CD4-positive, alpha-beta memory T cell (primary cell): ENCODE measurements at places on chromosomes 4 and X. TPM values are rescaled to one million over a fixed set of nuclear protein-coding genes. Genes with fewer than 3 reads are reported as not detected.
A peak's percentile ranks its signal among the peaks of the same experiment; 100 is the strongest.

- no peak overlapping the region for H3K27ac ChIP-seq
- no peak overlapping the region for H3K4me3 ChIP-seq
- DNase-seq = no peak
Observed at GRCh38 chr4:89575840-89576239, 261.1 kb downstream of the SNCA start.

DNA sequence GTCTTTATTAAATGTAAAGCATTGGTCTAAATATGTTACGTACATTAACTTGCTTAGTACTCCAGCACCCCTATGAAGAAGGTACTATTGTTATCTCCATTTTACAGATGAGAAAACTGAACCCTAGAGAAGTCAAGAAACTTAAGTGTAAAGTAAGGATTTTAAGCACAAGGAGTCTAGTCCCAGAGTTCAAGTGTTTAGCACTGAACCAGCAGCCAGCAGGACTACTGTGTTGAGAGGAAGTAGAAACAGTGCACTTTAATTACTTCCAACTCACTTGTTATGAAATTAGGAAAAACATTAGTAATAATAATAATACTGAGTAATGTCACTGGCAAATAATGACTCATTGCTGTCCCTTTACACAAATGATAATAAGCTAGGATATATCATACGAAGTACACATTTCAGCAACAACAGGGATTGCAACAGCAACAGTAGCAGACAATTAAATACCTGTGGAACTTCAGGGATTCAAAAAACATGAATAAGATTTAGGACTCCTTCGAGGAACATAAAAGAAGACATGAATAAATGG, 548.1 kb upstream of the HS3ST1 start:
- no peaks in the 10 kb centered on the region for H3K4me1 ChIP-seq
- H3K4me3 ChIP-seq = no peak overlapping the region
- H3K27me3 ChIP-seq = no peaks in the 10 kb centered on the region
- no peak overlapping the region for H3K27ac ChIP-seq

- no peak overlapping the region for H3K4me3 ChIP-seq
- peaks cover 4% of the 10 kb centered on the region for H3K36me3 ChIP-seq
- H3K4me1 ChIP-seq = peaks cover 13% of the 10 kb centered on the region
- DNase-seq = peak; percentile 44
- H3K27me3 ChIP-seq = no peaks in the 10 kb centered on the region
Observed at GRCh38 chrX:155056877-155057792, 13.8 kb downstream of the CMC4 start.

GRCh38 chr4:142974328-142974727, 128.2 kb upstream of the INPP4B start:
- no peaks in the 10 kb centered on the region for H3K27me3 ChIP-seq
- no peak overlapping the region for H3K27ac ChIP-seq
- no peaks in the 10 kb centered on the region for H3K4me1 ChIP-seq

DNA sequence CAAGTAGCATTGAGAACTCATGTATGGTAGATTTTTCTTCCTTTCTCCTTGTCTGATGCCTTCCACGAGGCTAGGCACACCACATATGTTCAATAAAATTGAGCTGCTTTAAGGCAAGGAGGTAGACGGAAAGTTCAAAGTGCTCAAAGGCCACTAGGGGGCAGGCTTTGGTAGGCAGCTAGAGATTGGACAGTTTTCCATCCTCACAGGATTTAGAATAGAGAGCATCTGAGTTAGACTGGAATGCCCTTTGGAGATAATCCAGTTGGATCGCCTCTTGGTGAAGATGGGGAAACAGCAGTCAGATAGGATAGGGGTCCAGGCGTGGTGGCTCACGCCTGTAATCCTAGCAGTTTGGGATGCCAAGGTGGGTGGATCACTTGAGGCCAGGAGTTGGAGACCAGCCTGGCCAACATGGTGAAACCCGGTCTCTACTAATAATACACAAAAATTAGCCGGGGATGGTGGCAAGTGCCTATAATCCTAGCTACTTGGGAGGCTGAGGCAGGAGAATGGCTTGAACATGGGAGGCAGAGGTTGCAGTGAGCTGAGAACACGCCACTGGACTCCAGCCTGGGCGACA, 30.4 kb downstream of the ELF4 start:
- H3K4me3 ChIP-seq = no peak overlapping the region
- H3K27ac ChIP-seq = peak overlapping the region; percentile 9
- peaks cover 55% of the 10 kb centered on the region for H3K4me1 ChIP-seq
- H3K27me3 ChIP-seq = no peaks in the 10 kb centered on the region
- DNase-seq = peak; percentile 63

GRCh38 chrX:9195199-9195880, 161.4 kb upstream of the FAM9B start:
- peaks cover 4% of the 10 kb centered on the region for H3K4me1 ChIP-seq
- H3K4me3 ChIP-seq = no peak overlapping the region
- no peaks in the 10 kb centered on the region for H3K36me3 ChIP-seq
- peak; percentile 1 for DNase-seq
- H3K27ac ChIP-seq = no peak overlapping the region

- no peak for DNase-seq
- H3K27ac ChIP-seq = no peak overlapping the region
- H3K4me3 ChIP-seq = no peak overlapping the region
- H3K36me3 ChIP-seq = no peaks in the 10 kb centered on the region
- H3K27me3 ChIP-seq = no peaks in the 10 kb centered on the region
Observed at GRCh38 chr4:154854362-154854761, 73.3 kb downstream of the RBM46 start.

GLRB gene
- not detected for polyA plus RNA-seq
